ENCODE measurements at places on chromosomes 5 and 9. TPM values are rescaled to one million over a fixed set of nuclear protein-coding genes. Genes with fewer than 3 reads are reported as not detected.
A peak's percentile ranks its signal among the peaks of the same experiment; 100 is the strongest.

The PCDHGA11 gene
- total RNA-seq = 0.24 TPM

The MCCC2 gene
- total RNA-seq = 49.8 TPM

The SLC36A3 gene
- not detected for total RNA-seq

The ARSI gene
- not detected for total RNA-seq

DNA sequence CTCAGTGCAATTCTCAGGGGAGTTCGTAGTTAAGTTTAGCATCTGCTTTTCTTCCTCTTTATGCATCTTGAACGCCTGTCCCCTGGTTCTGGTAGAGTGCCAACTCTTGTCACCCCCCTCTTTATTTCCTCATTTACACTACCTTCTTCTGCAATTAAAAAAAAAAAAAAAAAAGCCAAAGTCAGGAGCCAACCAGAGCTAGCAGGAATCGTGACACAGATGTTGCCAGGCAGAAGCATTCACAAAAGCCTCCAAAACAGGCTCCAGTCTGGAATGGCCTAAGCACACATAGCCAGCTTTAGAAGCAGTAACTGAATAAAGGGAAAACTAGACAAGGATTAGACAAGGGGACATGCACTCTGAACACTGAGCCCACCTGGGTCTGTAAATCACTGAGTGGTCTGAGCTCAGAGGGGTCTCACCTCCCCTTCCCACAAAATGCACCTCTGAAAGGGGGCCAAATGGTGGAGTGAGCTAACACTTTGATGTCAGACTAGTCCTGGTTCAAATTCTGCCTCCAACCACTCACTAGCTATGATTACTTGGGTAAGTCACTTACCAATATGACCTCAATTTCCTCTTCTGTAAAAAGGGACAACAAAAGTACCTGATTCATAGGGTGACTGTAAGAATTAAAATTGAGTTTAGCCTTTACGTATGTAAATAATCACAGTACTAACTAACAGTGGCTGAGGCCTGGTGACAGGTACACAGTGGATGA lies 2.0 kb downstream of the CD74 start:
- DNase-seq = peak; percentile 42
- H3K27ac ChIP-seq = peak overlapping the region; percentile 98
- peaks cover 45% of the 10 kb centered on the region for H3K4me1 ChIP-seq
- H3K27me3 ChIP-seq = no peaks in the 10 kb centered on the region
- H3K4me3 ChIP-seq = peak overlapping the region; percentile 91

DNA sequence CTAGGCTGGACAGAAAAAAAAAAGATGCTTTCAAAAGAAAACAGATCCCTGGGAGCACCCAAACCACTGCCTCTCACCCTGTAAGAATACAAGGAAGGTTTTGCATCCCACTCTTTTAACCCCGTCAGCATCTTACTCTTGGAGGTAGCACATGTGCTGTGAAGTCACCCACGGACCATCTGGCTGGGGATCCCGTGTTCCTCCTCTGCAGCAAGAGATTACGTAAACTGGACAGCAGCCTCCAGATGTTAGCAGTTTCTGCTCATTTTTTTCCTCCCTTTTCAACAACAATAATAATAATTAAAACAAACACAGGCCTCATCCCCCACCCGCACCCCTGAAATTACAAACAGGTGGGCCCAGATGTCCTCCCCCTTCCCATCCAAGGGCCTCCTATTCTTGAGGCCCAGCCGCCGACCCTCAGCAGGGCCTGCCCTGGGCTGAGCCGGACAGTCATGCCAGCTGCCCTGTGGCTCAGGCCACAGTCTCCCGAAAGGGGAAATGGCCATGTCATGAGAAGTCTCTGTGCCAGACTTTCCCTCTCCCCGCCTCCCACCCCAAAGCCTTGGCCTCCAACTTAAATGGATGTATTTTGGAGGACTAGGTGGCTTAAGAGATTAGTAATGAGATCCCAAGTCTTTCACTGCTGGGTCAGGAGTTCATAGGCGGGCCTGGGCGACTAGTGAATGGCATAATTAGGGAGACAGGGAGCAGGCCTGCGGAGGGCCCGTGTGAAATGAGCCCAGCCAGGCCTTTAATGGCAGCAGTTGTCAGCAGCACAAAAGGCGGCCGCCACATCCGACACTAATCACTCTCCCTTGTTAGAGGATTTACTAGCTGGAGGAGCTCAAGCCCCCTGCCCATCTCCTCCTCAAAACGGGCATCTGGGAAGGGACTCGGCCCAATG lies 165.1 kb downstream of the PAPPA start:
- H3K27ac ChIP-seq = no peak overlapping the region
- H3K4me3 ChIP-seq = no peak overlapping the region
- no peaks in the 10 kb centered on the region for H3K4me1 ChIP-seq
- no peaks in the 10 kb centered on the region for H3K27me3 ChIP-seq

DNA sequence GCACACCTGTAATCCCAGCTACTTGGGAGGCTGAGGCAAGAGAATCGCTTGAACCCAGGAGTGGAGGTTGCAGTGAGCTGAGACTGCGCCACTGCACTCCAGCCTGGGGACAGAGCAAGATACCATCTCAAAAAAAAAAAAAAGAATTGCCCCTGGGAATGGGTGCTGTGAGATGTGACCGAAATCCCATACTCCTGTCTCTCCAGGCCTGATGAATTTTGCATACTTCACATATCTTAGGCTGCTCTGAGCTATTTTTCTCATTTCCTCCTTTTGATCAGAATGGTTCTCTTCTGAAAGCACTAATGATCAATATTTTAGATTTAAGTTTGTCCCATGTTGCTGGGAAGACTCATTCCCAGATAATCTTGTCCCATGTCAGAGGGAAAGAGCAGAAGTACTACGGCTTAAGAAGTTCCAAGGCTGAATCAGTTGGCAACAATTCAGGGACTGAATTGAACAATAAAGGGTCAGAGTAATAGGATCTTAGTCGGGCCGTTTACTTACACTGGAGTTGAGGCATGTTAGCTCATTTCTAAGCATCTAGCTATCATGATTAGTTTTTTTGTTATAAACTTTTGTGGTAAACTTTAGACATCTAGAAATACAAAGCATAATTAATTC lies 44.2 kb upstream of the TENT2 start:
- DNase-seq = no peak
- H3K27me3 ChIP-seq = no peaks in the 10 kb centered on the region
- H3K36me3 ChIP-seq = no peaks in the 10 kb centered on the region

GRCh38 chr5:173512637-173513435 lies 103.6 kb downstream of the BOD1 start:
- no peak overlapping the region for H3K4me3 ChIP-seq
- H3K36me3 ChIP-seq = no peaks in the 10 kb centered on the region
- DNase-seq = no peak
- no peaks in the 10 kb centered on the region for H3K4me1 ChIP-seq

DNA sequence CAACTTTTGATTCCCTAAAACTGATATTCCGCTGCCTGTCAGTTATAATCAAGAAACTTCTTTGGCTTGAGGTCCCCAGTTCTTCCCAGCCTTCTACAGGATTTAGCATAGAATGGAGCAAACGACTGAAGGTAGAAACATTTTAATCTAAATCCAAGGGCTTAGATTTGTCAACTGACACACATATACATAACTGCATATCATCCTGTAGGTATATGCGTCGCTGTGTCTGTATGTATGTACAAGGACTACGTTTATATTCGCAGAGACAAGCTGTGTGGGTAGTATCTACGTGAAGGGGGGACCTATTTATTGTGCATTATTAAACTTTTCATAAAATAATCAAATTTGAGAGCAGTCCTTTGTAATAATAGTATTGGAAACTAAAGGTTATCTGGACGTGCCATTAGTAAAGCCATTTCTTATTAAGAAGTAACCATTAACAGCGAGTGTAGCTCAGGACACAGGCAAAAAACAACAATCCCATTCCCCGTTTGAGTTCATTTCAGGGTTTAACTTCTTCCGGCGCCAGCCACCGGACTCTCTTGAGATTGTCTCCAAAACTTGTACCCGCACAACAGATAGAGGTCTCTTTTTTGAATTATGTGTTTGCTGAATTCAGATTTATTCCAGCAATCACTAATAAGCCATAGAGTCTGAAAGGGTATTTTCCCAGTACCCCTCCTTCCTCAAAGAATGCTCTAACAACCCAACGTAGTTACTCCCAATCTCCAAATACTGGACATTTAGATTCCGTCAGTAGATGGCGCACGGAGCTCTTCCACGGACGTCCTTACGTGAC lies 2.1 kb upstream of the MLLT3 start:
- H3K4me3 ChIP-seq = peak overlapping the region; percentile 88
- peaks cover 33% of the 10 kb centered on the region for H3K4me1 ChIP-seq
- peaks cover 3% of the 10 kb centered on the region for H3K27me3 ChIP-seq
- H3K36me3 ChIP-seq = peaks cover 9% of the 10 kb centered on the region

DNA sequence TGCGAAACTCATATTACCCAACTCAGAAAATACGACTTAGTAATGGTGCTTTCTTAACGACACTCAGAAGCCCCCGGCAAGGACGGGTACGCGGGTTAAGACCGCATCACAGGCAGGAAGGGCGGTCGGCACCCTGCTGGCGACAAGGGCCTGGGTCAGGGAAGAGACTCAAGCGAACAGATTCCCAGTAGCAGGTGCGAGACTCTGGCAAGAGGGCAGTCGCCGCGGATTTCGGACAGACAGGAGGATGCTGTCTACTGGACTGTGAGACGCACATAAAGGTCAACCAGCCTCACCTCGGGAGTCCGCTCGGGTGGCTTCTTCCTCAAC lies 398 bp downstream of the RAPGEF6 start:
- no peaks in the 10 kb centered on the region for H3K27me3 ChIP-seq
- peak overlapping the region; percentile 97 for H3K27ac ChIP-seq
- DNase-seq = peak; percentile 61
- H3K4me1 ChIP-seq = peaks cover 28% of the 10 kb centered on the region

DNA sequence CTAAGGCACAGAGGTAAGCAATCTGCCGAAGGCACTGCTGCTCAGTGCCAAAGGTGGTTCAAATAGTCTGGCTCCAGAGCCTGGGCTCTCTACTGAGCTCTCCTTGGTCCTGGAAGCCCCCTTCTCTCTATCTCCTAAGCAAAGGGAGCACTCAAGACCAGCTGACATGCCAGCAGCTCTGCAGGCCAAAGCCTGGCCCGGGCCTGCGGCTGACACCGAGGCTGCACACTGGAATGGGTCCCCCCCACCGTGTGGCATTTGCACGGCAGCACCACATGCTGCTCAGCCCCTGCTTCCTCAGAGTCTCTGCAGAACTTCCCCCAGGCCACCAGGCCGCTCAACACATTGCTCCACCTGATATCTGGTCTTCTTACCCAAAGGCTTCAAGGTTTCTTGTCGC lies 57.8 kb upstream of the GOLPH3 start:
- peaks cover 1% of the 10 kb centered on the region for H3K27me3 ChIP-seq
- H3K4me1 ChIP-seq = peaks cover 26% of the 10 kb centered on the region
- H3K36me3 ChIP-seq = peaks cover 38% of the 10 kb centered on the region
- no peak overlapping the region for H3K4me3 ChIP-seq
- no peak for DNase-seq
- H3K27ac ChIP-seq = no peak overlapping the region

GRCh38 chr9:129486756-129487657 lies 133.9 kb downstream of the C9orf50 start:
- H3K4me3 ChIP-seq = peak overlapping the region; percentile 92
- H3K4me1 ChIP-seq = peaks cover 60% of the 10 kb centered on the region
- H3K27me3 ChIP-seq = peaks cover 5% of the 10 kb centered on the region
- peak overlapping the region; percentile 98 for H3K27ac ChIP-seq

DNA sequence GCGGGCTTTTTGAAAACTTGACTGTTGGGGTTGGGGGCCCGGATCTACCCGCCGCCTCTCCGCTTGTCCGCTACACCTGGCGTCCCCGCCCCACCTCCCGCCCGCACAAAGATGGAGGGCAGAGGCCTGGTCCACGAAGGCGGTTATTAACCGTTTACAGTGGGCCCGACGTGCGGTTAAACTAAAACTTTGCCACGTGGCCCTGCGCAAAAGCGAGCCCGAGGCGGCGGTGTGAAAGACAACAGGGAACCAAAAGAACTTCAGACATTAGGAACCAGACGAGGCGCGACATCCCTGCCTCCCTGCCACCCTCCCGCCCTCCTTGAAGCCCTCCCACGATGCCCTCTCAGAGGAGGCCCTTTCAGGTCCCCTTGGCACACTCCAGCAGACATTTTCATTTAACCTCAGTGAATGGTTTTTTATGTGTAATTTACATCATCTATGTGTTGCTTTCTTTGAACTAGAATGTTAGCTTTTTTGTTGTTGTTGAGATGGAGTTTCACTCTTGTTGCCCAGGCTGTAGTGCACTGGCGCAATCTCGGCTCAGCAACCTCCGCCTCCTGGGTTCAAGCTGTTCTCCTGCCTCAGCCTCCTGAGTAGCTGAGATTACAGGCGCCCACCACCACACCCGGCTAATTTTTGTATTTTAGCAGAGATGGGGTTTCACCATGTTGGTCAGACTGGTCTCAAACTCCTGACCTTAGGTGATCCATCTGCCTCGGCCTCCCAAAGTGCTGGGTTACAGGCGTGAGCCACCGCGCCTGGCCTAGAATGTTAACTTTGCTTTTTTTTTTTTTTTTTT lies 999 bp upstream of the HNRNPA0 start:
- no peak for DNase-seq
- peaks cover 21% of the 10 kb centered on the region for H3K4me1 ChIP-seq
- peaks cover 8% of the 10 kb centered on the region for H3K27me3 ChIP-seq
- peaks cover 31% of the 10 kb centered on the region for H3K36me3 ChIP-seq

GRCh38 chr5:89435347-89435746 lies 552.4 kb upstream of the MEF2C start:
- H3K4me1 ChIP-seq = no peaks in the 10 kb centered on the region
- H3K4me3 ChIP-seq = no peak overlapping the region
- H3K27me3 ChIP-seq = no peaks in the 10 kb centered on the region
- H3K36me3 ChIP-seq = no peaks in the 10 kb centered on the region

- H3K27ac ChIP-seq = no peak overlapping the region
- H3K4me1 ChIP-seq = no peaks in the 10 kb centered on the region
- H3K27me3 ChIP-seq = no peaks in the 10 kb centered on the region
Observed at GRCh38 chr9:93808115-93809029, 146.8 kb downstream of the BARX1 start.

- no peak overlapping the region for H3K27ac ChIP-seq
- no peaks in the 10 kb centered on the region for H3K36me3 ChIP-seq
- no peak for DNase-seq
Observed at GRCh38 chr9:6230037-6230780, 14.6 kb downstream of the IL33 start.

All from activated T-helper 1 cell treated with anti-CD3 and anti-CD28 coated beads, Interleukin-12 subunit alpha, Interleukin-12 subunit beta, Interleukin-2, Interleukin-4 antibody, amounts not matched to agents 30 ng/mL and 10 ng/mL and 1 ng/mL, durations not matched to agents 14 hours and 24 hours and 36 hours (primary cell).